ENCODE measurements at places on chromosomes 1 and 21.
A peak's percentile ranks its signal among the peaks of the same experiment; 100 is the strongest.

DNA sequence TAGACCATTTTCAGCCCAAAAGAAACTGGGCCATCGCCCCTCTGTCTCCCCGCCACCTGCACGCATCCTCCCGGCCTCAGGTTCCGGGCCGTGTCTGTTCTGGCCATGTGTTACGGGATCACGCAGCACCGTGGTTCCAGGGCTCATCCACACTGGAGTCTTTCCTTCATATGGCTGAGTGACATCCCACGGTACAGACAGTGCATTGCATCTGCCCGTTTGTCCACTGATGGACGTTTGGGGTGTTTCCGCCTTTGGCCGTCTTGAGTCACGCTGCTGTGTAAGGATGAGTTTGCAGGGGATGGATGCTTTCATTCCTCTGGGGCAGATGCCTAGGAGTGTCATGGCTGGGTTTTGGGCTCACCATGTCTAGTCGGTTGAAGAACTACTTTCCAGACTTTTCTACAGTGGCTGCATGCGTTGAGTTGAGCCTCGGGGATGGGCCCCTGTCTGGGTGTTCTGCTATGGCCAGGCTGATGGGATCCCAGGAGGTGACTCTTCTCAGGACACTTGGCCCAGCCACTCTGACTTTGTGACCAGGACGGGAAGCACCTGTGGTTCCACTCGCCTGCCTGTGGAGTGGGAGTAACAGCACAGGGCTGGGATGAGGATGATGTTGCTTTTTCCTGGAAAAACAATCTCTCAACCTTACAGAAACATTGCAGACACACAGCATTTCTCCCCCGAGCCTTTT lies 16.8 kb downstream of the RRP1 start:
- ATAC-seq: no peak

- peak; percentile 26 for ATAC-seq
Observed at GRCh38 chr1:171740987-171741871, 636 bp downstream of the VAMP4 start.

DNA sequence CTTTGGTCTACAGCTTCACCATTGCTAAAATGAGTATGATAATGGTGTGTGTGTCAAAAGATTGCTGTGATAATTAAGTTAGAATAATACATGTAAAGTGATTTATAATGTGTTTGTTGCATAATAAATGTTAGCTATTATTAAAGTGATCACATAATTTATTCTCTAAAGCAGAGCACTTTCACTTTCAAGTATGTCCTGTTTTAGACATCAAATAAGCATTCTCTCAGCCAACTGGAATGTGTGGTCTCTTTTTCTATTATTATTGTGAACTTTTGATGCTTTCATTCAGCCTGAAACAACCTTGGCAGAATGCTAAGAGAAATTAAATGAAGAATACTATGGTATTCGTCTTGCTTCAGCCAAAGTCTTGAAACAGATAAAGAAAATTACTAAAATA lies 102.8 kb upstream of the COL11A1 start:
- ATAC-seq: no peak

DNA sequence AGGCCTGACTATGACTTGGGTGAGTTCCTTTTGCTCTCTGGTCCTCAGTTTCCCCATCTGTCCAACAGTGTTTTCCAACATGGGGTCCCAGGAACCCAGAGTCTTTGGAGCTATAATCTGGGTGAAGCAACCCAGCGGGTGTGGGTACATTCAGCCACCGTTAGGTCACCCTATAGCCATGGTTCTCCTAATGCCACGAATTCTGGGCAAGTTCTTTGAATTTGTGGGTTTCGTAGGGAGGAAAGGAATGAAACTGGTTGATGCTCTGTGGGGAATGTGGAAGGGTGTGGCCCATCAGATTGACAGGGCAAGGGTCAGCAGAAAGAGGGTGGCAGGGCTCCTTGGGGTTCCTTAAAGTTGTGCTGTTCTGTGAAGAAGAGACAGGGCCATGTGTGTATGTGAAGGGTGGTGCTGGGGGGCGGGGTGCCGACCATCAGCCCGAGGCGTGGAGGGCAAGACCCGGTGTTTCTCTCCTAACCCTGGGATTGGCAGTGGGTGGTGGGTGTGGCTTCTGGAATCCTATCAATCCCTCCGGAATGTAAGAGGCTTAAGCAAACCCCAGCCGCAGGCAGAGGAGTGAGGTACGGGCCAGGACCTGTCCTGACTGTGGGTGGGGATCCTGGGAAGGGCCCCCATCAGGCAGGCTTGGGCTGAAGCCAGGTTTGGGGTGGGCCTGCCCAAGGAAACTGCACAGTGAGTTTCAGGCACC lies 35.5 kb upstream of the ZNF362 start:
- no peak for ATAC-seq

DNA sequence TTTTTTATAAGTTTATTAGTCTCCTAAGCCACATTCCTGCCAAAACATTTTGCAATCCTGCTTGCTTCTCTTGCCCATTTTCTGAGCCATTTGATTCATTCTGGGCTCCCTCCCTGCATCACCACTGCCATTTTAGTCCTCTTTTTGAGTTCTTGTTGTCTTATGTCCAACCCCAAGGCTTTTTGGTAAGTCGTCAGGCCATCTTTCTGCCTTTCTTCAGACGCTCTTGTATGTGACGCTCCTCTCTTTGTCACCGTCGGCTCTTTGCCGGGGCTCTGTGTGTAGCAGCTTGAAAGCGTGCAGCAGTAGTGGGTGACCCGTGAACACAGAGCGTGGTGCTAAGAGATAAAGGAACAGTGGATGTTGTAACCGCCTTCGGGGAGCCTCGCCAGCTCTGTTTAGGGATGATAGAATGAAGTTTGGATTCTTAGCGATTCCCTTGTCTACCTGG lies 14.6 kb downstream of the HUNK start:
- ATAC-seq: peak; percentile 63

GRCh38 chr1:86858524-86859261 lies 55.2 kb downstream of the SELENOF start:
- no peak for ATAC-seq

DNA sequence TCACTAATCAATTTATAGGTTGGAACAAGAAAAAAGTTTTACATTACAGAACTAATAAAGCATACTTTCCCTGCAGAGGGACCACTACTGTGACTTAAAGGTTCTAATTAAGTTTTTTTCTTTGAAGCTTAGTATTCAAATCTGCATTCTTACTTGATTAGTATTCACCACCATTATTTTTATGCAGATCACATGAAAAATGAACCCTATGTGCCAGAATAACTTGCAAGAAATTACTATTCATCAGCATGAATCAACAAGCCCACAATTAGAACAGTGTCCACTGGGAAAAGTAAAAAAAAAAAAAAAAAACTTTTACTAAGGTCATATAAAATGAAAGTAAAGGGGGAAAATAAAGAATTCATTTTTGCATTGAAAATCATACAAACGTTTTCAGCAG lies 90.8 kb downstream of the SMYD3 start:
- no peak for ATAC-seq

DNA sequence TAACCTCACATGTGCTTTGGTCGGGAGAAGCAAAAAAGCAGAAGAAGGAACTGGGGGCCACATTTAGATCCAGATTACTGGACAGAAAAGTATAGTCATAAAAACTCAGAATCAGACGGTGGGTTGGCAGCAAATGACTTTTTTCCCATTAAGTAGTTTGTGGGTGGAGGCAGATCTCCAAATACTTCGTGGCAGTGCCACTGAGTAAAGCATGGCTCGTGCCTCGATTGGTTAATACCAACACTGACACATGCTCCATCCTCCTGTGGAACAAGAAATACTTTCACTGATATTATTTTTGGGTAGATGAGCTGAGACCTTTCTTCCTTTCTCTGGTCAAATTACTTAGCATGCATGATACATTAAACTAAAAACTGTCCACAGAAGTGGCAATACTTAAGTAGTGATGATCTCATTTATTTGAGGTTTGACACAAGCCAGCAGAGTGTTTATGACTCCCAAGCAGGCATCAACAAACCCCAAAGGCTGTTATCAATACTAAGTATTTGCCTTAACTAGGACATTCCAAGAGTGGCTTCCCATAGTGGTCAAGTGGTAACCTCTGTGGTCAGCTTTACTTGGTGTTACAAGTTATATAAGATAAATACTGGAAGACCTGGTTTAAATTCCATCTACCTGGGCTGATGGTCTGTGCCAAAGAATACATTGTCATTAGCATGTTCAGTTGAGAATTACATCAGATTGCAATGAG lies 500.0 kb upstream of the RUNX1 start:
- ATAC-seq: no peak

DNA sequence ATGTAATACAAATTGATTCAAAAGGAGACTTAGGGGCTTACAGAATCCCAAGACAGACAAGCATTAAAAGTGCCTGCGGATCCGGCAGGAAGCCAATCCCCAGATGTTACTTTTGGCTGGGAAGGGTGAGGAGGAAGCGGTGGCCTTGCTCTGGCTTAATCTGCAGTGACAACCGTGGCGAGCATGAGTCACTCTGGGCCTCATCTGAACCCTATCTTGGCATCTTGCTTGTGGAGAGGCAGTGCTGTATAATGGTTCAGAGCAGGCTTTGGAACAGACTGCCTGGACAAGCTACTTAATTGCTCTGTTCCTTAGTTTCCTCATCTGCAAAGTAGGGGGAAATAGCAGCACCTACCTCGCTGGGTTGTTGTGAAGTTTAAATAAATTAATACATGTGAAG lies 74.1 kb downstream of the XCL2 start:
- ATAC-seq: peak; percentile 66

DNA sequence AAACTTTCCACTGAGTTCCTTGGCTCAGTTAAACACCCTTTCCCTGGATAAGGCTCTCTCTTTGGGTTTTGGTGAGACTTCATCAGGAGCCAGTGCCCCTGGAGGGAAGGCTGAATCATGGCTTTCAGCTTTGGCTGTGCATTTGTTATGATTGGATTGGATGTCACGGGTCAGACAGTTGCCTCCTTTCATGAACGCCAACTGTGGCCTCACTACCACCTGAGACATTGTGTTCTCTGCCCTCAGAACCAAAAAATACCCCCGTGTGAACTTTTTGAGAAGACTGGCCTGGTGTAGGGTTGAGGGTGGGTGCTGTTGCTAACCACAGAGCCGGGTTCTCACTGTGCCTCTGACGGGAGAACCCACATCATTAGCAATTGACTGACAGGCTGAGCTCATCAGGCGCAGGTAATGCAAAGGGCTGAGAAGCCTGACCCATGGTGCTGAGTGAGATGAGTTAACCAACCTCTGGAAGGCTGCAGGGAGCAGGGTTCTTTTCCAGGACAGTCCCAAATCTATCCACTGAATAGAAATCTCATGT lies 65.6 kb downstream of the HHAT start:
- ATAC-seq: no peak

DNA sequence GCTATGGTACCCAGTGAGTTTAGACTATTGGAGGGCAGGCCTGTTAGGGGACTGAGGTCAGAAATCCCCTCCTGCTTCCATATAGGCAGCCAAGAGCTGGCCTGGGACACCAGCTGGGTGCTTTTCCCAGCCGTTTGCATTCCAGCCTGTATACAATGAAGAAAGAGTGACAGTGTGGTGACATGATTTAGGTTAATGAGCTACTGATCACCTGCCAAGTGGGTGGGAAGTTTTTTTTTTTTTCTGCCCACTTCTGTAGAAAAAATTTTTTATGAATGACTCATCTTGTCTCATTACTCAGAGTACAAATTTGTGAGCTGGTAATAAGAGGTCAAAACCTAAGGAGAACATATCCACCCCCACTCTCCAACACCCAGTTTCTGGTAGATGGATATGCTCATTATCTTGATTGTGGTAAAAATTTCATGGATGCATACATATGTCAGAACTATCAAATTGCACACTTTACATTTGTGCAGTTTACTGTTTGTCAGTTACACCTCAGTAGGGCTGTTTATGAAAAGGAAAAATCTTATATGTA lies 16.4 kb upstream of the CGN start:
- no peak for ATAC-seq

DNA sequence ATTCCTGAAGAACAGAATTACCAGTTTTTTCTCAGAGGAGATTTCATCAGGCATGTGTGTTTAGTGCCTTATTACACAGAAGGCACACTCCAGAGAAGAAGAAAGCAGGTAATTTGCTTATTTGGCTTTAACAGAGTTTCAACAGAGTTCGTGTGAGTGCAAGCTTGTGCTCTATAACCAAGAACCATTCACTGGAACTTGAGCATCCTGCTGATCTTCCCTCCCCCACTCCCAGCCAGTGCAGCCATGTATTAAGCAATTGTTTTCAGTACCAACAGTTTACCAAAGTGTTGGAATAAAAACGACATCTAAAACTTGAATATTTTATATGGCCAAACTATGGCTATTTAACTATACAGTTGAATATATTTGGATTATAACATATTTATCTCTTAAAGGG lies 4.3 kb downstream of the MGST3 start:
- ATAC-seq: no peak

GRCh38 chr1:11799896-11800295 lies 5.9 kb downstream of the MTHFR start:
- ATAC-seq: no peak

- ATAC-seq: no peak
Observed at GRCh38 chr1:12142141-12142823, 24.5 kb upstream of the TNFRSF1B start.

- ATAC-seq: no peak
Observed at GRCh38 chr1:221667504-221667903, 74.4 kb downstream of the DUSP10 start.

GRCh38 chr1:60757485-60757884 lies 324.9 kb upstream of the NFIA start:
- ATAC-seq: no peak

- ATAC-seq: no peak
Observed at GRCh38 chr1:114079596-114080190, 74.0 kb downstream of the SYT6 start.

DNA sequence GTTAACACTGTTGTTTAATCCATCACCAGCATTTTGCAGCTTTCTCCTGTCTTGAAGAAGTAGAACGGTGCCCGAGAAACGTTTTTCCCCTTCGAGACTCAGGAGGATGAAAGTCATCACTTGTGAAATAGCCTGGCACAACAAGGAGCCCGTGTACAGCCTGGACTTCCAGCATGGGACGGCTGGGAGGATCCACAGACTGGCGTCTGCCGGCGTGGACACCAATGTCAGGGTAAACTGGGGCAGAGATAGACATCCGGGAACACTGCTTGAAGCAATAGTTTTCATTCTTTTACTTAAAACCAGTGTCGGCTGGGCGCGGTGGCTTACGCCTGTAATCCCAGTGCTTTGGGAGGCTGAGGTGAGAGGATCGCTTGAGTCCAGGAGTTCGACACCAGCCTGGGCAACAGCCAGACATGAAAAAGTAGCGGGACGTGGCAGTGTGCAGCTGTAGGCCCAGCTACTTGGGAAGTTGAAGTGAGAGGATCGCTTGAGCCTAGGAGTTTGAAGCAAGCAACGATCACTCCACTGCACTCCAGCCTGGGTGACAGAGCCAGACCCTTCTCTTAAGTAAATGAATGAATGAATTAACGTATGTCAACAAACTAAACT lies 945 bp downstream of the CHAF1B start:
- ATAC-seq: peak; percentile 28

GRCh38 chr1:31891280-31891679 lies 46.9 kb downstream of the PTP4A2 start:
- ATAC-seq: no peak

GRCh38 chr1:1528301-1529267 lies 11.8 kb downstream of the TMEM240 start:
- no peak for ATAC-seq

GRCh38 chr1:25572708-25573590 lies 29.5 kb downstream of the LDLRAP1 start:
- no peak for ATAC-seq

Data from gastroesophageal sphincter (tissue), 4 donors.